Skeletal muscle cell (primary cell): ENCODE measurements at places on chromosomes 7 and 10.

DNA sequence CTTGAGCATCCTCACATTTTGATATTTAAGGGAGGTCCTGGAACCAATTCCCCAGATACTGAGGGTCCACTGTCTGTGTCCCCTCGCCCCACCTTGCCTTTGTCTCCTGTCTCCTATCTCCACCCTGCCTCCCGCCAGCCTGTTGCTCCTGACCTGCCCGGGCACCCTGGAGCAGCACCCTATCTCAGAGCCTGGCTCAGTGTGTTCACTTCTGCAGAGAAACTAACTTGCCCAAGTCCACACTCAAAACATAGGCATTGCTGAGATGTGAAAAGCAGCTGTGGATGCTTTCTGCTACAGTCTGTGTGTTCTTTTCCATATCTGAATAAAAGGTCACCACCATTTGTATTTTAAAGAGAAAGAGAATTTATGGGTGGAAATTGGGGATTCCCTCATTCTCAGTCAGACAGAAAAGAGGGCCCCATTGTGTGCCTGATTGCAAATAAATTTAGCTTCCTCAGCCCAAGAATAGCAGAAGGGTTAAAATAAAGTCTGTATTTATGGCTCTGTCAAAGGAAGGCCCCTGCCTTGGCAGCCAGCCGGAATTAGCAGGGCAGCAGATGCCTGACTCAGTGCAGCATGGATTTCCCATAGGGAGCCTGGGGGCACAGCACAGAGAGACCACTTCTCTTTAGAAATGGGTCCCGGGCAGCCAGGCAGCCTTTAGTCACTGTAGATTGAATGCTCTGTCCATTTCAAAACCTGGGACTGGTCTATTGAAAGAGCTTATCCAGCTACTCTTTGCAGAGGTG, 161.3 kb downstream of the EGFR start:
- no peak for DNase-seq

GRCh38 chr7:51029701-51030191, 247.1 kb upstream of the GRB10 start:
- DNase-seq: peak; percentile 90

DNA sequence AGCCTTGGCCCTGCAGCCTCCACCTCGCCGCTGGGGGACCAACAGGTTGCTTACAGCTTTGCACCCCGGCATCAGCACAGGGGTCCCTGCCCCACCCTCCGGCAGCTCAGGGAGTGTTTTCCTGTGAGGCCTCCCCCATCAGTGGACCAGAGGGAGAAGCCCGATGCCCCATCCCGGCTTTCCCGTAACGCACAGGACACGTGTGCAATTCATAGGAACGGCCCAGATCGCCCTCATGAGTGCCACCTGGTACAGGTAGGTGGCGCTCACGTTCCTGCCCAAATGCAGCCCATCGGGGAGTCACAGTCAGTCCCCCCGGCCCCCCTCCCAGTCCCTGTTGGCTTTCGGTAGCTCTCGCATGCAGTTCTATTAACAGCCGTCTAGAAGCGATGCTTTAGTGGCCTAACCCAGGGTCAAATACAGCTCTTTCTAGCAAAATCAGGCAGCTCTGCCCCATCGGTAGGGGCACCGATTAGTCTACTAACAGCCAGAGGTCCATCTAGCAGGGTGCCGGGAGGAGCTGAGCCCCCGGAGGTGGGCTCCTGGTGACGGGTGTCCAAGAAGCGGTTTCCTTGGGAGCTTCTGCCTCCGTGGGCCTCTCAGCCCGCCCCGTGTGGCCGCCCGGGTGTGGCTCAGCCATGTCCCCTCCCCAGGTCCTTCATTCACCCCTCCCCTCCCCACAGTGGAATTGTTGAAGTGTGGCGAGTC, 48.4 kb upstream of the GTF2IRD1 start:
- no peak for DNase-seq

- DNase-seq: no peak
Measured at GRCh38 chr7:83429493-83429892, 219.4 kb downstream of the SEMA3E start.

- DNase-seq: no peak
Measured at GRCh38 chr10:118458957-118459641, 117.0 kb upstream of the FAM204A start.
